ENCODE measurements at places on chromosomes 11 and 22.

- no peak for DNase-seq
These were observed 34.2 kb upstream of the FCHSD2 start for GRCh38 chr11:73176145-73176873.

GRCh38 chr11:70067591-70068341 is 10.4 kb upstream of the ANO1 start:
- no peak for DNase-seq

- no peak for DNase-seq
These were observed 34.4 kb downstream of the IGF2 start for GRCh38 chr11:2104524-2105440.

GRCh38 chr11:95727620-95728019 is 62.0 kb downstream of the FAM76B start:
- no peak for DNase-seq

GRCh38 chr22:43851979-43852307 is 10.4 kb downstream of the SULT4A1 start:
- DNase-seq, result no peak

DNA sequence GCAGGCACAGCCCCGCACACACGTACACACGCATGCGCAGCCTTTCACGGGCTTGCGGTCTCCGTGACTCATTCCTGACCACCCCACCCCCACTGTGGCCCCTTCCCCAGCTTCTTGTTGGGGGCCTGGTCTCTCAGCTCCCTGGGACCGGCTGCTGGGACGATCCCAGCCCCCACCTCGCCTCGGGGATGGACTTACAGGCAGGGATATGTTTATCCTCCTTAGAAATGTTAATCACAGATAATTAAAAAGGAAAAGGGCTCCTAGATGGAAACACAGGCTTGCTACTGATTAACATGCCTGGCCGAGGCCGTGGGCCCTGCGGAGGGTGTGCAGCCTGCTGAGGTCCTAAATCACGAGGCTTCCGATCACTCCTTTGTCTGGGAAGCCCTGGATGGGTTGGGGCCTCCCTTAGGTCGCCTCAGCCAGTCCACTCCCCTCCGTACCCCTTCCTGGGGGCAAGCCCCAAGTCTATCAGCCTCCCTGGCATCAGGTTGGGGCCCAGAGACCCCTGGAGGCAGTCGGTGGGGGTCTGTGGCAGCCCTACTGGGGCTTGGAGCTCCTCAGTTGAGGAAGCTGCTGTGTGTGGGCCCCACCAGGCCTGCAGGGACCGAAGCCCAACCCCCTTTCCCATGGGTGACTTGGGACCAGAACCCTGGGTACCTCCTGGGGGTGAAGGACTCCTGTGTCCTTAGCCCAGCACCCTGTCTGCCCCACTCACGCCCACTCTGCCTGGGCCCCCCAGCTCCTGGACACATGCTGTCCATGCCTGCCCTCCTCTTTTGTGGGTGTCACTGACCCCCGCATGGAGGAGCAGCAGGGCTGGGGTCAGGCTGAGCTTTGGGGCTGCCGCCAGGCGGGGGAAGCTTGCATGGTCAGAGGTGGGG is 20.6 kb downstream of the TSPAN4 start:
- no peak for DNase-seq

DNA sequence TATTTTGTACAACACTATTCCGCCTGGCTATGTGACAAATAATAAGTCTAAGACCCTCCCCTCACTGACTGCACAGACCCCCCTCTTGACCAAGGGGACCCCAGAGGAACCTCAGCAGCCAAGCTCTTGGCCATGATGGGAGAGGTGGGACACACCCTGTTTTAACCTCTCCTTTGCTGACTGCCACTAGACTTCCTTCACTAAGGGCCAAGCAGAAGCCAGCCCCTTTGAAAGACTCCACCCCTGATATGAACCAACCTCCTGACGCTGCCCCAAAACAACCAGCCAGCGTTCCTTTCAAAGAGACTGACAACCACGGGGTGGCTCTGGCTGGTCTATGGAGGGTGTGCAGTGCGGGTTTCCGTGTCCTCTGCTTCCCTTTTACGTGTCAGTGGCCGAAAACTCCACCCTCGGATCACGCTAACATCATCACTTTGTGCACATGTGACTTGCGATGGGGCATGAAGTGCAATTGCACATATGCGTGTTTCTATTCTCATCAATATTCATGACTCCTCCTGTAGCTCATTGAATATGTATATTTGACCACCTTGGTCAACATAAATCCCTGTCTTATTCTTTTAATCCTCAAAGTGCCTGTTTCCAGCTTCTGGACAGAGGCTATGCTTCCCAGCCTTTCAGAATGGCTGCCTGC is 643.9 kb downstream of the TBC1D22A start:
- no peak for DNase-seq

DNA sequence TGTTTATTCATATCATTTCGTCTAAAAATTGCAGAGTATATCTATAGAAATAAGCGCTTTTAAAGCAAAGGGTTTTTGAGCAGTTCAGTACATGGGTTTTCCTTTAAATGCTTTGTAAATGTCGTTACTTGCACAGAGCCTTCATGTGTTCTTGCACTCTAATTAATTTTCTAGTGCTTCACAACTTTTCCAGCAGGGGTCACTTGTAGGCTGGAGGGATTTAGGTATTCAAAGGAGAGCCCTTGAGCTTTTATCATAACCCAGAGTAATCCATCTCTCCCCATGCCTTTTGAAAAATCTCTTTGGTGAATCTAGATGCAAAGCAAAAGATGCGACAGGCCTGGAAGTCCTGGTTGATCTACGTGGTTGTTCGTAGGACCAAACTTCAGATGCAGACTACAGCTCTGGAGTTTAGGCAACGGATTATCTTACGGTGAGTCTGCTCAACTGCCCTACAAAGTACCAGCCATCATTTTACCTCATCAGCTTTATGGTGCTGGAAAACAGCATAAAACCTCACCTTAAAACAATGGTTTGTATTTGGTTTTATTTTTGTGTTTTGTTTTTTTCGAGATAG is 60.4 kb downstream of the SFI1 start:
- no peak for DNase-seq

DNA sequence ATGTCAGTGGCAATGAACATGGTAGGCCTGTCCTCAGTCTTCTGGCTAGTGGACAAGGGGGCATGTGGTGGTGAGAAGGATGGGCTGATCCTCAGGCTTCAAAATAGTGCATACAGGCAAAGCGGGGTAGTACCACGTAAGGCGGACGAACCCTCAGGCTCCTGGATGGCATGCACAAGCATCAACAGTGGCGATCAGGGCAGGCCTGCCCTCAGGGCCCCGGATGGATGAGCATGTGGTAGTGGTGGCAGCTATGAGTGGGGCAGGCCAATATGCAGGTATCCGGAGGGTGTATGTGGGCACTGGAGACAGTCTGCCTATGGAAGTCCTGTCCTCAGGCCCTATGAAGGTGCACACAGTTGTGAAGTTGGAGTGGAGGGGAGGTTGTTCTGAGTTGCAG is 163.8 kb downstream of the GUCY1A2 start:
- peak; percentile 38 for DNase-seq

GRCh38 chr11:102144357-102145355 is 34.4 kb downstream of the YAP1 start:
- no peak for DNase-seq

DNA sequence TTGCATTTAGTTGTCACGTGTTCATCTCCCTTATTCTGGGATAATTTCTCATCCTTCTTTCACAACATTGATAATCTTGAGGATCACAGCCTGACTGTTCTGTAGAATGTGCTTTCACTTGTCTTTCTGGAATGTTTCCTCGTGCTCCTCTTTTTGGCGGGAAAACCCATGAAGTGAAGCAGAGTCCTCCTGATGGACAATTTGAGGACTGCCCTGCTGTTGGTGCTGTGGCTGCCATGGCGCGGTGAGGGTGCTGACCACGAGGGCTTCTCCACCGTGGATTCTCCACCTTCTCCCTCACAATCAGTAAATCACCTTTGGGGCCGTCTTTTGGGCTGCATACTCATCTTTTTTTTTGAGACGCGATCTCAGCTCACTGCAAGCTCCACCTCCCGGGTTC is 946.9 kb downstream of the BRD1 start:
- no peak for DNase-seq

- no peak for DNase-seq
These were observed 3.0 kb downstream of the SSTR3 start for GRCh38 chr22:37209140-37209845.

- DNase-seq, result no peak
These were observed 66.4 kb upstream of the SORL1 start for GRCh38 chr11:121385688-121386087.

- DNase-seq, result no peak
These were observed 73.5 kb upstream of the TENM4 start for GRCh38 chr11:79514290-79514689.

GRCh38 chr11:14764179-14764578 is 120.6 kb downstream of the PDE3B start:
- DNase-seq, result no peak

GRCh38 chr11:42524534-42525227 is 787.1 kb upstream of the API5 start:
- DNase-seq, result no peak

DNA sequence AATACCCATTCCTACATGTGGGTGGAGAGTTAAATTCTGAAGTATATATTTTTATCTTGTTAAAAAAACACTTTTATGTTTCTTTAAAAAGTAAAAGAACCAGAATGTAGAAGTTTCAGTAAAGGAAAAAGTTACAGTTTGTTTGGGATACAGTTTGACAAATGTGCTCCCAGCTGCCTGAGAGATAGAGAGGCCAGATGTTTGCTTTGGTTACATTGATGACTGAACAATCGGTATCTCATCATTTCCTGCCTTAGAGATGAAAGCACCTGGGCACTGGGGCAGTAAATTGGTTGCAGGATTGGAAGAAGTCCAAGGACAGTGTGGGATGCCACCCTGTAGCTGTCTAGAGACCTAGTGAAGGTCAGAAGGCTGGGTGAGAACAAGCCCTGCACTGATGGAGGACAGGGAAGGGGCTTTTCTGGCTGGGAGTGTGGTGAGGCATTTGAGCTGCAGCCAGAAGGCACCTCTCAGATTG is 16.6 kb downstream of the MED15 start:
- DNase-seq, result no peak

DNA sequence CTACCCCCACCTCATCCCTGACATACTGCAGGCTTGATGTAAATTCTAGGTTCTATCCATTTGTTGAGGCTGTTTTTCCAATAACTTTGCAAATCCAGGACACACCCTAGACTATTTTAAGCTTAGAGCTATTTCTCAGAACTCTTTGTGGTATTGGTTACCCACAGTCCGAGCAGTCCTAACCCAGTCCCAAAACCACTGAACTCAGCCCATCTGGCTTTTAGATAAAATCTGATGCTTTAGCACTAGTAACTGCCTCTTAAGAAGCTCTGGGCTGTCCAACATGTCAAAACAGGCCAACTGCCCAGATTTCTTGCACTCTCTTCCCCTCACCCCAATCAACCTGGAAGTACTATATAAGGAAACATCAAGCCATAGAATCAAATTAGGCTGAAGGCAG is 344.4 kb upstream of the CADM1 start:
- no peak for DNase-seq

- no peak for DNase-seq
These were observed 32.7 kb upstream of the PACSIN2 start for GRCh38 chr22:43047605-43048004.

DNA sequence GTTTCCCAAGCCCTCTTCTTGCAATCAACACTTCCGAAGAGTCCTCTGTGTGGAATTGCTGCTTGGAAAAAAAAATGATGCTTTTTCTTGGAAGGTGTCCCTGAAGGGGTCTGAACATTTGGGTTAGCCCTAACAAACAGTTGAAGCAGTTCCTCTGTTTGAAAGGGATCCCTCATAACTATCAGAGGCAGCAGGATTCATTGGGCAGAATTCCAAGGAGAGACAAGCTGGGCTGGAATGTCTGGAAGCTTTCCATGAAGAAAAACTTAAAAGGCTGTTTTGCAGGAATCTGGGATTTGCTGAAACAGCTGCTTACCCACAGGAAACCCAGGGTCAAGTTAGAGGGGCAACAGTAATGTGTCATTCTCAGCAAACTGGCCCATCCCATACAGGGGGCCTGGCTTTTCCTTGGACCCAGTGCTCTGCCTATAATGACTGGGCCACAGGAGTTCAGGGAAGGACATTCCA is 3.1 kb downstream of the CSNK2A3 start:
- no peak for DNase-seq

GRCh38 chr11:45027312-45027711 is 76.6 kb upstream of the TP53I11 start:
- no peak for DNase-seq

GRCh38 chr11:35134403-35135148 is 4.4 kb upstream of the CD44 start:
- no peak for DNase-seq

DNA sequence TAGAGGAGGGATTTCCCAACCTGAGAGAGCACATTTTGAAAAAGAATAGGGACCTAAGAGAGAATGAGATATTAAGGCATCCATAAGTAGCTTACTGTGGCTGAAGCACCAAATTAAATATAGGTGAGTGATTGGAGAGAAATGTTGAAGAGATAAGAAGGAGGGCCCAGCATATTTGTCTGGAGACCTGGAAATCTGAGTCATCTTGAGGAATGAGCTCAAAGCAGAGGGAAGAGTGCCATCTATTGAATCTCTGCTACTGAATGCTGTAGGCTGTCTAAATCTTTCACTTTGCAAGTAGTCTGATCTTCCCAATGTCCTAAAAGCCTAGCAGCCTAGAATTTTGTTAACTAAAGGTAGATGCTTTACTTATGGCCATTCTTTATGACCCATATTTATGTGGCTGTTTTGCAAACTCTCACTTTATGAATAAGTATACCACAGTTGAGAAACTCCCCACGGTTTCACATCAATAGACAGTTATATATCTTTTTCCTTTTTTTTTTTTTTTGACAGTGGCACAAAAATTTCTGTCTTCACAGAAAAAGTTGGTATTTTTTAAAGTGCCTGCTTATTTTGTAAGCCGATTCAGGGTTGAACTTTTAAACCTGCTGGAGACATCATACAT is 2093.5 kb downstream of the LRRC4C start:
- DNase-seq, result no peak

- DNase-seq, result peak; percentile 38
These were observed 98.6 kb upstream of the CD44 start for GRCh38 chr11:35040221-35040942.

GRCh38 chr11:60960405-60960804 is 8.4 kb upstream of the SLC15A3 start:
- DNase-seq, result no peak

- DNase-seq, result no peak
These were observed 8.1 kb downstream of the WNT7B start for GRCh38 chr22:45968751-45969413.

DNA sequence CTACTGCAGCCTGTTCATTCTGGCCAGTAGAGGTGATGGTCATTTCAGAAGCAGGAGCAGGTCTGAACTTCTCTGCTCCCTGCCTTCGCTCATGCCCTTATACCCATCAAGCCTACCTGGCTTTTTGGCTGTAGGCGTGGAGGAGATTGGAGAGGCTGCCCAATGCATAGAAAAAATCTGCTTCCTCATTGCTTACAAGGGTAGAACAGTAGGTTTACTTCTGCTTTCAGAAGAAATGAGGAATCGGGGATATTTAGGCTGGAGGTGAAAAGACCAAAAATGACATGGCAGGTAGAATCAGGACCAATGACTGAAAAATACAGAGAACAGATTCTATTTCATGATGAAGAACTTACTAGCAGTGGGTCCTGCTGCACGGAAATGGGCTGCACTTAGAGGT is 72.9 kb upstream of the YWHAH start:
- DNase-seq, result no peak

- DNase-seq, result peak; percentile 87
These were observed at the start of gene IGSF9B for GRCh38 chr11:133956650-133957633. Gene IGSF9B (minus strand): TSS chr11:133956968. CDS start chr11:133956754, 214 bp downstream.

GRCh38 chr11:122681735-122682134 is 26.2 kb downstream of the UBASH3B start:
- DNase-seq, result no peak

- no peak for DNase-seq
These were observed 83.5 kb upstream of the NARS2 start for GRCh38 chr11:78657968-78658839.

All from CD8-positive, alpha-beta memory T cell (primary cell).